Activated naive CD4-positive, alpha-beta T cell treated with anti-CD3 and anti-CD28 coated beads, Interleukin-2, amount 50 U/mL, for 72 hours (primary cell): ENCODE measurements at places on chromosomes 1 and 21. TPM values are rescaled to one million over a fixed set of nuclear protein-coding genes. Genes with fewer than 3 reads are reported as not detected.

GRCh38 chr1:61338899-61339298, 256.5 kb downstream of the NFIA start:
- no peak for DNase-seq

- no peak for DNase-seq
Measured at GRCh38 chr1:70745199-70745598, 302.4 kb downstream of the PTGER3 start.

Gene NTNG1
- 0.25 TPM for total RNA-seq

Gene CYP4X1
- not detected for total RNA-seq
